ENCODE measurements at places on chromosomes 6 and 20.

GRCh38 chr6:168865-169455, 123.3 kb upstream of the DUSP22 start:
- no peak for DNase-seq

DNA sequence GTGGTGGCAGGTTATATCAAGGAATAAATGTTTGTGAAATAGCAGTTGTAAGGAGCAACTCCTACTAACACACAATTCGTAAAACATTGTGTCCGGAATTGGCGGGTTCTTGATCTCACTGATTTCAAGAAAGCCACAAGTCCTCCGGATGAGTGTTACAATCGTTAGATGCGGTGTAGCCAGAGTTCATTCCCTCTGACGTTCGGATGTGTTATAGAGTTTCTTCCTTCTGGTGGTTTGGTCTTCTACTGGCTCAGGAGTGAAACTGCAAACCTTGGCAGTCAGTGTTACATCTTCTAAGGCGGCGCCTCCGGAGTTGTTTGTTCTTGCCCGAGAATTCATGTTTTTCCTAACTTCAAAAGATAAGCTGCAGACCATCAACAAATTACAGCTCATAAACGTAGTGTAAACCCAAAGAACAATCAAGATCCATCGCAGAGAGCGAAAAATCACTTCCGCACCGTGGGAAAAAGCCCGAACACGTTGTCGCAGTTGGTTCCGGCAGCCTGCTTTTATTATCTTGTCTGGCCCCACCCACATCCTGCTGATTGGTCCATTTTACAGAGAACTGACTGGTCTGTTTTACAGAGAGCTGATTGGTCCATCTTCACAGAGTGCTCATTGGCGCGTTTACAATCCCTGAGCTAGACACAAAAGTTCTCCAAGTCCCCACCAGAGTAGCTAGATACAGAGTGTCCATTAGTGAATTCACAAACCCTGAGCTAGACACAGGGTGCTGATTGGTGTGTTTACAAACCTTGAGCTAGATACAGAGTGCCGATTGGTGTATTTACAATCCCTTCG, 58.2 kb downstream of the TRIM27 start:
- DNase-seq: peak; percentile 90

- no peak for DNase-seq
Measured at GRCh38 chr20:51182571-51182970, 159.7 kb upstream of the KCNG1 start.

- DNase-seq: no peak
Measured at GRCh38 chr6:39341937-39342336, 19.4 kb upstream of the KCNK16 start.

- no peak for DNase-seq
Measured at GRCh38 chr6:117399924-117400323, 25.8 kb downstream of the ROS1 start.

DNA sequence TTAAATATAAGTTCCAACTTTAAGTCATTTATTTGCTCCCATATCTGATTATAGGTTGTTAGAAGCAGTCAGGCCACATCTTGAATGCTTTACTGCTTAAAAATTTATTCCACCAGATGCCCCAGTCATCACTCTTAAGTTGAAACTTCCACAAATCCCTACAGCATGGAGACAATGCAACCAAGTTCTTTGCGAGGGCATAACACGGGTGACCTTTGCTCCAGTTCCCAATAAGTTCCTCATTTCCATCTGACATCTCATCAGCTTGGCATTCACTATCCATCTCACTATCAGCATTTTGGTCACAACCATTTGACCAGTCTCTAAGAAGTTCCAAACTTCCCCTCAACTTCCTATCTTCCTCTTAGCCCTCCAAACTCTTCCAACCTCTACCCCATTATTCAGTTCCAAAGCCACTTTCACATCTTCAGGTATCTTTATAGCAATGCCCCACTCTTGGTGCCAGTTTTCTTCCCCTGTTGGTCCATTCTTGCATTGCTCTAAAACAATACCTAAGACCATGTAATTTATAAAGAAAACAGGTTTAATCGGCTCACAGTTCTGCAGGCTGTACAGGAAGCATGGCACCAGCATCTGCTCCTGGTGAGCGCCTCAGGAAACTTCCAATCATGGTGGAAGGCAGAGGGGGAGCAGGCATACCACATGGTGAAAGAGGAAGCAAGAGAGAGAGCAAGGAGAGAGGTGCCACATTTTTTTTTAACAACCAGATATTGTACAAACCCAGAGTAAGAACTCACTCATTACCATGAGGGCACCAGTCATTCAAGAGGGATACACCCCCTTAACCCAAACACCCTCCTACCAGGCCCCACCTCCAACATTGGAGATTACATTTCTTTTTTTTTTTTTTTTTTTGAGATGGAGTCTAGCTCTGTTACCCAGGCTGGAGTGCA, 15.9 kb upstream of the ITPR3 start:
- no peak for DNase-seq

DNA sequence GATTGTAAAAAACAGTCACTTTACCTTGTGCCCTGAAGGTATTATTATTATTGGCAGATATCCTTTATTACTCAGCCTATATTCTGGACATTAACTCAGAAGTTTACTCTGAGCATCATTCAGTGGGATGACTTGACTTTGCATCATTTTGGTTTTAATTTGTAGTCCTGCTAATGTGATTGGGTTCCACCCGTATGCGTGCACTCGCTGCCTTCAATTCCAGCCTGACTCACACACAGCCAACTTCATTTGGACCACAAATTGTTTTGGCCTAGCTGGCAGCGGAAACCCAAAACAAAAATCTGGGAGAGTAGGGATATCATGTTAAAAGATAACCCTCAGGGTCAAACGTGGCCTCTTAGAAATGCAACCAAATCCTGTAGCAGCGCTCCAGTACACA, 704.4 kb upstream of the SLC35B3 start:
- no peak for DNase-seq

DNA sequence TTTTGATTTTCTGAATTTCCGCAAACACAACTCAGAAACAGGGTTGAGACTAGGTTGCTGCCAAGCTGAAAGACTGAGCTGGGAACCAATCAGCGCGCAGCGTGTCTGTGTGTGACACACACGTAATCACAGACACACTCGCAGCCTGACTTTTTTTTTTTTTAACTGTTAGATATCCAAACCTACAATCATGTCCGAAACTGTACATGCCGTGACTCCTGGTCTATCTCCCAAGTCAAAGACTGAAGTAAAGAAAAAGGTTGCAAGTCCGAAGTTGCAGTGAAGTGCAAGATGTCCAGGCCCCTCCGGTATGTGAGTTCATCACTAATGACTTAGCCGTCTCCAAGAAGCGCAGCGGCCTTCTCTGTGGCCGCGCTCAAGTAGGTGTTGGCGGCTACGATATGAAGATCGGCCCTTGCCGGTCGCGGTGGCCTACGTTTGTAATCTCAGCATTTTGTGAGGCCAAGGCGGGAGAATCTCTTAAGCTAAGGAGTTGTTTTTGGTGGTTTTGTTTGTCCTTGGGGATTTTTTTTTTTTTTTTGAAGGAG, 108.2 kb downstream of the HFE start:
- peak; percentile 90 for DNase-seq
